ENCODE measurements at places on chromosomes 5 and 9. TPM values are rescaled to one million over a fixed set of nuclear protein-coding genes. Genes with fewer than 3 reads are reported as not detected.

GRCh38 chr9:84107081-84107480 is 126.5 kb downstream of the RMI1 start:
- DNase-seq = no peak

The SMIM32 gene
- not detected for total RNA-seq

DNA sequence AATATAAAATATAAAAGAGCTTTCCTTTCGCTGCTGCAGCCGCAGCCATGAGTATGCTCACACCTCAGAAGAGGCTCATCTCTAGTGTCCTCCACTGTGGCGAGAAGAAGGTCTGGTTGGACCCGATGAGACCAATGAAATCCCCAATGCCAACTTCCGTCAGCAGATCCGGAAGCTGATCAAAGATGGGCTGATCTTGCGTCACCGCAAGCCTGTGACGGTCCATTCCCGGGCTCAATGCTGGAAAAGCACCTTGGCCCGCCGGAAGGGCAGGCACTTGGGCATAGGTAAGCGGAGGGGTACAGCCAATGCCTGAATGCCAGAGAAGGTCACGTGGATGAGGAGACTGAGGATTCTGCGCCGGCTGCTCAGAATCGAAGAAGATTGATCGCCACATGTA is 12.6 kb upstream of the PRDM12 start:
- no peak for DNase-seq

The C5orf58 gene
- not detected for total RNA-seq

- no peak for DNase-seq
Measured at GRCh38 chr5:65248896-65249295, 232.8 kb downstream of the ADAMTS6 start.

The CKMT2 gene
- 0.20 TPM for total RNA-seq

GRCh38 chr5:442335-443238 is at the start of gene EXOC3:
EXOC3 (plus strand) TSS chr5:443176; CDS start chr5:446206, 3,030 bp downstream.
- peak; percentile 72 for DNase-seq

The KCNT1 gene
- not detected for total RNA-seq

DNA sequence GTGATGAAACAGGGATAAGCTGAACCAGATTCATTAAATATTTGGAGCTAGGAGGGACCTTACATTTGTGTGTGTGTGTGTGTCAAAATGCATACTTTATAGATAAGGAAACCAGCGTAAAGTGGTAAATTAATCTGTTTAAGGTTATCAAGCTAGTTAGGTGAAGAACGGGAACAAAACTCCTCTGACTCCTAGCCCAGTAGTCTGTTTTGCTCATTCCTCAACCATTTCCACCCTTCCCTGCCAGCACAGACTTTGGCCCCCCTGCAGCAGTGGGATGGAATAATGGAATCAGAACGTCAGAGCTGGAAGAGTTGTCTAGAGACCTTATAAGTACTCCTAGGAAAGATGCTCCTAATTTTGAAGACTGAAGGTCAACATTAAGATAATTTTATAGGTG is 6.5 kb downstream of the AGXT2 start:
- no peak for DNase-seq

DNA sequence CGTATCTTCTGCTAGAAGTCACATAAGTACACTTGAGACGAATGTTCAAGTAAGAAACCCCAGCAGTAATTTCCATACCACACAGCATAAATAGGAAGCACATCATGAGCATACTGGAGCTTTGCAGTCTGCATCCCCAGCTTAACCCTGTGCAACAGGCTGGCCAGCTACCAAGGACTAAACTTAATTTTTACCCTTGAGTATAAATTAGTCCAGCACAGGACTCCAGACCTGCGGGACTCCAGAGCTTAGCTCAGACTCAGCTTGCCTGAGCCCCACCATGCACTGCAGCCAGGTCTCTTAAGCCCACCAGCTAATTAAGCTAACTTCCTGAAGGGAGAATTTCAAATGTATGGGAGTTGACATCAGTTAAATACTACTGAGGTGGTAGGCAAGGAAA is 491.0 kb downstream of the ARHGEF28 start:
- DNase-seq = no peak

GRCh38 chr9:136740971-136741882 is 1.5 kb downstream of the LCN10 start:
- DNase-seq = peak; percentile 66

The OR1J2 gene
- total RNA-seq = not detected

The MOB3B gene
- 0.99 TPM for total RNA-seq

The PDE6A gene
- total RNA-seq = not detected

The PHF24 gene
- total RNA-seq = not detected

DNA sequence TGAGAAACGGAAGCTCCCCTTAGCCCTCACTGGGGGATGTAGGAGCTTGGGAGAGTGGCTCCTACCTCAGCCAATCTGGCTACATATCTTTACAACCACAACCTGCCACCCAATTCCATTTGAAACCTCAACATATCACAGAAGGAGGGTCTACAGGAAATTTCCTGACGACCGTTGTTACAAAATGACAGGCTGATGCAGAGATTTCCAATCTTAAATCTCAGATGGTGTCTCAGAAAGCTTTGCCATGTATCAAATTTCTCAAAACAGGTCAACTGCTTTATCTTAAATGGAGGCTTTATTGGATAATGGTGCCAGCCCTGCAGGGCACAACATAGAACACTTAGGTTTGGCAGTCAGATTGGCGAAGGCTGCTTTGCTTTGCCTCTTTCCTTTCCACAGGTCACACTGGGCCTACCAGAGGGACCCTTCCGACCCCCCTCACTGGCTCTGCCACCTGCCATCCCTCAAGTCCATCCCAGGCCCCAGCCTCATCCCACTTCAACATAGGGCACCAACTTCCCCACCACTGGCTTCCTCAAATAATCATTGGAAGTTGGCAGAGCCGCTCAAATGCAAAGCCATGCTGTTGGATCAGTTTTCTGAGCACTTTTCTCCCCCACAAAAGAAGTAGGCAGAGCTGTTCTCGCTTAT is 11.1 kb upstream of the SPATA31E1 start:
- DNase-seq = no peak

DNA sequence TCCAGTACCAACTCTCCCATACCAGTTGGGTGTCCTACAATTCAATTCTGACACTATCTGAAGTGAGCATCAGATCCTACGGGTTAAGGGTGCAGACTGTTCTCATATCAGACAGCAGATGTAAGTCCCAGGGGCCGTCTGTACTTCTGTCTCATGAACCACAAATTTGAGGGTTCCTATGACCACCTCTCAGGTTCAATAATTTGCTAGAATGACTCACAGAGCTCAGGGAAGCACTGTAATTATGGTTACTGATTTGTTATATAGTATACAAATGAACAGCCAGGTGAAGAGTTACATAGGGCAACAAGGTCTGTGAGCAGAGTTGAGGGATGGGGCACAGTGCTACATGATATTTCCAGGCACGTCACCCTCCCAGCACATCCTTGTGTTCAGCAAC is 499.1 kb downstream of the DMAC1 start:
- no peak for DNase-seq

DNA sequence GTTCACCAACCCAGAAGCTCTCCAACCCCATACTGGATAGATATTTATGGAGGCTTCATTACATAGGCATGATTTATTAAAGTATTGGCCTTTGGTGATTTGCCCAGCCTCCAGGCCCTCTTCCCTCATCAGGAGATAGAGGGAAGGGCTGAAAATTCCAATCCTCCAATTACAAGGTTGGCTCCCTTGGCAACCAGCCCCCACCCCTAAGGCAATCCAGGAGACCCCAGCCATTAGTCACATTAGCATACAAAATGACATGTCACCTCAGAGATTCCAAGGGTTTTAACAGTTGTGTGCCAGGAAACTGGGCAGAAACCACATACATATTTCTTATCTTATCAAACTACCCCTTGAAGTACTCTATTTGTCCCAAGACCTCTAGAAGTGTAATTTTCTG is 210.0 kb downstream of the HINT1 start:
- DNase-seq = no peak

DNA sequence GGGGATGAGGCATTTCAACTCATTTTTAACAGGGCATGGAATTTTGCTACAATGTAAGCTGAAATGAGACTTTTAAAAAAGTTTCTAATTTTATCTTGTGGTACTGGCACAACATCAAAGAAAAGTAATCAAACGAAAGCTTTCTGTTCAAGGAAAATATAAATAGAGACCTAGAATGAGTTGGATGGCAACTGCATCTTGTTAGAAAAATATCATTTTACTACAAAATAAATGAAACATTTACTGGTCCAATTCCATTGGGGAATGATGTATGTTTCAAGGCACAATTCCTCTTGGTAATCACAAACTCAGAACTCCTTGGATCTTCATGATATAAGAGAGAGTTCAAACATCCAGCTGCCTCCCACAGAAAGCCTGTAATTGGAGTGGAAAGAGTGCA is 102.8 kb downstream of the HMHB1 start:
- DNase-seq = no peak

The NIM1K gene
- total RNA-seq = not detected

The GDA gene
- total RNA-seq = not detected

Data from lung microvascular endothelial cell (primary cell).